ENCODE measurements at places on chromosomes 13 and 19. TPM values are rescaled to one million over a fixed set of nuclear protein-coding genes. Genes with fewer than 3 reads are reported as not detected.

STOML3 gene
- not detected for total RNA-seq

ERICH4 gene
- not detected for total RNA-seq

ZIC5 gene
- total RNA-seq, result 0.05 TPM

ZNF497 gene
- 0.40 TPM for total RNA-seq

MICOS13 gene
- total RNA-seq, result 143 TPM

ANO8 gene
- total RNA-seq, result 7.3 TPM

NDUFS7 gene
- 233 TPM for total RNA-seq

IGFL3 gene
- not detected for total RNA-seq

OSCAR gene
- 1.2 TPM for total RNA-seq

OR7A5 gene
- not detected for total RNA-seq

- DNase-seq, result no peak
These were observed 32.6 kb upstream of the RFC3 start for GRCh38 chr13:33785384-33785783.

- no peak for DNase-seq
These were observed 4.7 kb downstream of the CRLF1 start for GRCh38 chr19:18601875-18602274.

DNA sequence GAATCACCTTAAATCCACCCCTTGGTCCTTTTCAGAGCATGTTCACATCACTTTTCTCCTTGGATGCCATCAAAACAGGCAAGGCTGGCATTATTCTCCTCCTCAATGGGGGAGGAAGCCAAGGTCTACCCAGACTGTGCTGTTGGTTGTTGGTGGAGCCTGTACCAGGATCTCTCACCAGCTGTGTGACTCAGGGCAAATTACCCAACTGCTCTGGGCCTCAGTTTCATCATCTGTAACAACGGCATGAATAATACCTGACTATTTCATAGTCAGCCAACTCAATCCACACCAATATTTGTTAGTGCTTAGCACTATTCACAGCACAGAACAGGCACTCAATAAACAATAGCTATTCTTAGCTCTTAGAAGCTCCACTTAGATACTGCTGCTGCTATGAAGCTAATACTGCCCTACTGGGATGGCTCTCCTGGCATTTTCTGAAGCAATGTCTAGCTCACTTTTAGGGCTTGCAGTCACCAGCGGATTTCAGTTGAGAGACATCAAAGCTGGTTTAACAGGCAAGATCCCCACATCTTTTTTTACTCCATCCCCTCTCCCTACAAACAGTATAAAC, 116.9 kb downstream of the CCNA1 start:
- DNase-seq, result no peak

GRCh38 chr13:27712421-27712820, 79.9 kb upstream of the GSX1 start:
- no peak for DNase-seq

DNA sequence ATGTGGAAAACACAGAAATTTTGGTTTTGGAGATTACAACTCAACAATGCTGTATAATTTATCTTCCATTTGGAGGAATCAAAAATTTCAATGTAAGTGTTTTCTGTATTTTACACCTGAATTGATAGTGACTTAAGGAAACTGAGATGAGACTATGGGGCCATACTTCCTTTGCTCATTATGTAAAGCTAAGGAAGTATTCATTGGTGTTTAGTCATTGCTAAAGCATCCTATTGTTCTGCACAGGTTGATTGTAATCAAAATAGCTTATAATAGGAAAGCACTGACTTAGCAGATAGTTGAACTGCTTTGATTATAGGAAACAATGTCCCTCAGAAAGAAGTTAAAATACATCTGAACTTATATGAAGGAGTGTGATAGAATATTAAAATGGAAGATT, 244.4 kb upstream of the SLITRK5 start:
- DNase-seq, result no peak

- no peak for DNase-seq
These were observed 276.3 kb upstream of the SOX21 start for GRCh38 chr13:94988654-94989053.

GRCh38 chr19:32498648-32499200, 82.3 kb upstream of the PDCD5 start:
- no peak for DNase-seq

- DNase-seq, result no peak
These were observed 37.1 kb downstream of the PCCA start for GRCh38 chr13:100125946-100126345.

GRCh38 chr19:42132851-42133528, 744 bp upstream of the POU2F2 start:
- peak; percentile 90 for DNase-seq

DNA sequence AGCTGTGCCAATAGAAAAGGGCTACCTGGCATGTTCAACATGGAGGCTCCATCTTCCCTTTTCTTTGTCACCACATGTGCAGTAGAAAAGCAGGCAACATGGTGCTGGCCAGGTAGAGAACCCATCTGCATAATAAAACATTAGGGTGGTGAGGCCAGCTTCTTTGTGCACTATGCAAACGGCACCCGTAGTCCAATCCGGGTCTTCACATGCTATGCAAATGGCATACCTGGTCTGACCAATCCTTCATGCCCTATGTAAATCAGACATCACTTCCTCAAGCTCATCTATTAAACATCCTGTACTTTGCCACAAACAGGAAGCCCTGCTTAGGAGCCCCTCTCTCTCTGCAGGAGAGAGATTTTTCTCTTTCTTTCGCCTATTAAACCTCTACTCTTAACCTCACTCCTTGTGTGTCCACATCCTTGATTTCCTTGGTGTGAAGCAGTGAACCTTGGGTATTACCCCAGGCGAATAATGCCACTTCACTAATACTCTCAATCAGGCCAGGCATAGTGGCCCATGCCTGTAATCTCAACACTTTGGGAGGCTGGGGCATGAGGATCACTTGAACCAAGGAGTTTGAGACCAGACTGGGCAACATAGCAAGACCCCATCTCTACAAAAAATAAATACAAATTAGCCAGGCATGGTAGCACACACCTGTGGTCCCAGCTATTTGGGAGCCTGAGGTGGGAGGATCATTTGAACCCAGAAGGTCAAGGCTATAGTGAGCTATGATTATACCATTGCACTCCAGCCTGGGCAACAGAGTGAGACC, 111.3 kb upstream of the MRI1 start:
- DNase-seq, result no peak

DNA sequence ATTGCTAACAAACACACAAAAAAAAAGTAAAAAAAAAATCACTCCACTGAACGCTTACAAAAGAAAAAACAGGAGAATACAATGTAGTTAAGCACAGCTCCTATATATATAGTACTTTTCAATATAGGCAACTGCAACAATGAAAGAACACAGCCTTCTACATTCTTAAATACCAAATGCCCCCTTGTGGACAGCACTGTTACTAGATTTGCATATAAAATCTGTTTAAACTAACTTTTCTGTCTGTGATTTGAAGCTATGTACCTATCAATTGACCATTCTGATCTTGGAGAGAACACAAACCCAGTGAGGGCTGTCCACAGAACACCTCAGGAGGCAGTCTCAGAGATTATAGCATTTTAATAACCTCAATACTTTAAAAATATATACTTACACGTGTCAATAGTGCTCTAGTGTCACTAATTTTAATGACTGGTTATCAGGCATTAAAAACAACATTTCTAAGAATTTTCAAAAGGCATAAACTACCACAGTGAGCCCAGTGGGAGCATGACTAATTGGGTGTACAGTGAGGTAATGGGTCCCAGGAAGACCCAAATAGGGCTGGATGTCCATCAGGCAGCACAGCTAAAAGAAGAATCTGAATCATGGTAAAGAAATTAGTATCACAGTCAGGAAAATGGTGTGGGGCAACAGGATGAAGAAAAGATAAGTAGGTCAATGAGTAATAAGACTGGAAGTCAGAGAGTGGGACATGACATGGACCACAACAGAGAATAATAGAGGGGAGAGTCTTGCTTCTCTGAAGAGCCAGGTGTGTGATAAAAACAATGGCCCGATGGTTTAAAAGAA, 22.2 kb downstream of the CCDC169 start:
- no peak for DNase-seq

DNA sequence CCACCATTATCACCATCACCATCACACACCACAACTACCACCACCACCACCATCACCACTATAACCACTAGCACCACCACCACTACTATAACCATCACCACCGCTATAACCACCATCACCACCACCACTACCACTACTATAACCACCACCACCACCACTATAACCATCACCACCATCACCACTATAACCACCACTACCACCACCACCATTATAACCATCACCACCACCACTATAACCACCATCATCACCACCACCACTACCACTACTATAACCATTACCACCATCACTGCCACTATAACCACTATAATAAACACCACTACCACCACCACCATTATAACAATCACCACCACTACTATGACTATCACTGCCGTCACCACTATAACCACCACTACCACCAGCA, 173.2 kb downstream of the DCLK1 start:
- no peak for DNase-seq

GRCh38 chr19:14375582-14376291, 5.5 kb upstream of the ADGRE5 start:
- DNase-seq, result peak; percentile 82

- no peak for DNase-seq
These were observed 46.4 kb downstream of the CELF5 start for GRCh38 chr19:3270902-3271301.

DNA sequence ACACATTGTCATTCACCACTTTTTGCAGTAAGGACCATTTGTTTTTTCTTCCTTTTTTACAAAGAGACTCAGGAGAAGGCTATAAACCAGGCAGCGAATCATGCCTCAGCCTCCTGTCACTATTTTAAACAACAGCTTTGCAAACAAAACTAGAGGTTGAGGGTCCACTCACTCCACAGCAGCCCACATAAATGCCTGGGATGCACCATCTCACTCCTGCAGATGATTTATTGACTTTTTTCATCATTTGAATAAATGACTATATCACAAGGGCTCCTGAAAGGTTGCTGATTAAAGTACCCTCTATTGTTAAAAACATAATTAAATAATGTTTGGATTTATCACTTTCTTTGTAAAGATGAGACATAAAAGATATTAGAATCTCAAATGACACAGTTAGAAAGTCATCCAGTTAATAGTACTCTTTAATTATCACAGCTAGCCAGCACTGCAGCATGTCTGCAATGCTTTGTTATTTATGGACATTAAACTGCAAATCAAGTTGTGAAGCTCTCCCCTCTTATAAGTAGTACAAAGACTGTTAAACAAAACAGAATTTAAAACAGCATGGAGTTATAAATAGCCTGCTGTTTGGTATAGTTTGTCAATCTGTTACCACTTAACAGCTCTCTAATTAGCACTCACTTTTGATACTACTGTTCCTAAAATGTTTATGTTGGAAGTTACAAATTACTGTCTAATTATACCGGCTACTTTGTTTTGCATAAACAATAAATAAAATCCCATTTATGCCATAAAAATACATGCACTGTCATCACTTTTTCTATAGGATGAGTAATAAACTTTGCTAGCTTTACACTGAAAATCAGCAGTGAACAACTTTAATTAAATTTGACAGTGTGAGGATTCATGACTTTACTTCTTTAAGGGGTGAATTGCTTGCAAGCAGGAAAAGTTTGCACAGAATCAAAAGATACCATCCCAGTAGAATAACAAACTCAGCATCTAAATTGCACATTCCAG, 853.2 kb downstream of the UQCRFS1 start:
- DNase-seq, result no peak

DNA sequence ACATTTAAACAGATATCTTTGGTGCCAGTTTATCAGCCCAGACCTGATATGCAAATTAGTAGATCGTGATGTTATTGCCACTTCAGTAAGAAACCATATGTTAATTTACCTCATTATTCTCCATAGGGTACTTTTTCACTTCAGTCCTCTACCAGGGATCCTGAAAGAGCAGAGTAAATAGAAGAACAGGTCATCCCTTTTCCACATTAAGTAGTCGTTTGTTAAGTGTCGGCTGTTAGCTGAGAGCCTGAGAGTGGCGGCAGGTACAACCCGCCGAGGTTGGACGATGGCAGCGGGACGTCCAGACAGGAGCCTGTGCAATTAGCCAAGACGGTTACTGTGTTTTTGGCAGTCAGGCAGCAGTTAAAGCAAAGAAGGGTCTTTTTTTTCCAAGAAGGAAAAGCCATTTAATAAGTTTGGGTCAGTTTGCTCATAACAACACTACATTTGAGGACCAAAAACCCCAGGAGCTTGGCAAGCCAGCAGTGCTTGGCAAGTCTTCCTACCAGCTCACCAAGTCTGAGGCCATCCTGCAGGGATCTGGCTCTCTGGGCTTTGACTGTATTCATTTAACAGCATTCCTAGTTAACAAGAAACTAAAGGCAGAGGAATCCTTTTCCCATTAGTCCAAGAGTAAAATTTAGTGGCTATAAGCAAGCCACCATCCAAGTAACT, 231.8 kb downstream of the SHISA2 start:
- DNase-seq, result no peak

DNA sequence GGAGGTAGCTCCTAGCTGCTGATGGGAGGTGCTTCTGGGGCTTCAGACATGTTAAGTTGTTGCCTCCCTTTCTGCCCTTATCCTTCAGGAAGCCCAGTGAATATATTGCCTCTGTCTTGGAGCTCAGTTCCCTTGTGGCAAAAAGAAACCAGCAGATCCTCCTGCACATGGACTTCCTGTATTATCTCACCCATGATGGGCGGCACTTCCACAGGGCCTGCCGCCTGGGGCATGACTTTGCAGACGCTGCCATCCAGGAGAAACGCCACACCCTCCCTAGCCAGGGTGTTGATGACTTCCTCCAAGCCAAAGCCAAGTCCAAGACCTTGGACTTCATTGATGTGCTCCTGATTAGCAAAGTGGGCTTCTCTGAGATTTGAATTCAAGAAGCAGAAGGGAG, 6.0 kb upstream of the CYP4F12 start:
- DNase-seq, result no peak

- peak; percentile 84 for DNase-seq
These were observed 591 bp downstream of the ZNF823 start for GRCh38 chr19:11737964-11738745.

GRCh38 chr13:59710996-59711701, 452.6 kb downstream of the DIAPH3 start:
- no peak for DNase-seq

DNA sequence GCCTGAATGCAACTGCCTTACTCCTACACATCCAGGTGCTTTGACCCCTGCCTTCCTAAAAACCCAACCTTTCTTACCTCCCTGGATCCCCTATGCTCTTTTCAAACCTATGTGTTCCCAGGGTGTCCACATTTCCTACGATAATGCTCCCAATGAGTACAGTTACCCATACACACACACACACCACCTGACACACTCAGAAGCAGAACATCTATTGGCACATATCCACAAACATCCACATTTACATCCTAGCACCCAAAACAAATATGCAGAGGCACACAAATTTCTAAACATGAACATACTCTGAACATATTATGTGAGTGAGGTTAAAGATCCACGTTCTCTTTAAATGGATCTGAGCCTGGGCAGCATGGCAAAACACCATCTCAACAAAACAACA, 22.4 kb upstream of the PLAUR start:
- DNase-seq, result no peak

DNA sequence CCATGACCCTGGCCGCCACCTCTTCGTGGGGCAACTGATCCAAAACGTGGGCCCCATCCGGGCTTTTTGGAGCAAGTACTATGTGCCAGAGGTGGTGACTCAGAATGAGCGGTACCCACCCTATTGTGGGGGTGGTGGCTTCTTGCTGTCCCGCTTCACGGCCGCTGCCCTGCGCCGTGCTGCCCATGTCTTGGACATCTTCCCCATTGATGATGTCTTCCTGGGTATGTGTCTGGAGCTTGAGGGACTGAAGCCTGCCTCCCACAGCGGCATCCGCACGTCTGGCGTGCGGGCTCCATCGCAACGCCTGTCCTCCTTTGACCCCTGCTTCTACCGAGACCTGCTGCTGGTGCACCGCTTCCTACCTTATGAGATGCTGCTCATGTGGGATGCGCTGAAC, 9.6 kb downstream of the INSL3 start:
- no peak for DNase-seq

Measured in cardiac septum (tissue), 1 donor.